WERI-Rb-1 (cell line): ENCODE measurements at places on chromosomes 16 and 17.
A peak's percentile ranks its signal among the peaks of the same experiment; 100 is the strongest.

DNA sequence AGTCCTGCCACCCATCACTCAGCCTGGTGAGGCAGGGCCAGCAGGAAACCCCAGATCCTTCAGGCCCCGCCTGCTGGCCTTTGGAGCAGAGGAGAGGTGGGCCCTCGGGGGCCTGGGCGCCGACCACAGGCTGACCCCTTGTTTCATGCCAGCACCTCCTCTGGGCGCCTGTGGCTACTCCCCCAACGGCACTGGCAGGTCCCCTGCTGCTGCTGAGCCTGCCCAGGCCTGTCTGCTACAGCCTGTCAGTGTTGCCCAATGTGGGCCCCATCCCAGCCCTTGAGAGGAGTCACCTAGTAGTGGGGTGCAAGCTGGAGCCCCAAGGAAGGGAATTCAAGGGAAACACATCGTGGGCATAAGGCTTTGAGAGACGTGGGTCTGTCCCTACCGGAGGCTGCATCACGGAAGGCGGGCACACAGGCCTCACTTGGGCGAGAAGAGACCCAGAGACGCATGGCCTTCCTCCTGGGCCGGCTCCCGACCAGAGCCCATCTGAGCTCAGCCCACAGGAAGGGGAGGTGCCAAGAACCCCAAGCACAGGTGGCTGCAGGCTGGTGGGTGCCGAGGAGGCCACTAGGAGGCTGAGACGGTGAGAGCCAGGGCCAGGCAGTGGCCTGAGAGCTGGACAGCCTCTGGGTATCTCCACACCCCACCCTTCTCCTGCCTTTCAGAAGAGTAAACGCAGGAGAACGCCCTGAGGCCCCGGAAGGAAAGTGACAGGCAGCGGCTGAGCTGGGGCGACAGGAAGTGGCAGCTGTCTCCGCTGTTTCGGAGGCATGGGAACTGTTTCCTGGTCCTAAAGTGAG is 8.0 kb upstream of the FASN start:
- peak; percentile 97 for DNase-seq

DNA sequence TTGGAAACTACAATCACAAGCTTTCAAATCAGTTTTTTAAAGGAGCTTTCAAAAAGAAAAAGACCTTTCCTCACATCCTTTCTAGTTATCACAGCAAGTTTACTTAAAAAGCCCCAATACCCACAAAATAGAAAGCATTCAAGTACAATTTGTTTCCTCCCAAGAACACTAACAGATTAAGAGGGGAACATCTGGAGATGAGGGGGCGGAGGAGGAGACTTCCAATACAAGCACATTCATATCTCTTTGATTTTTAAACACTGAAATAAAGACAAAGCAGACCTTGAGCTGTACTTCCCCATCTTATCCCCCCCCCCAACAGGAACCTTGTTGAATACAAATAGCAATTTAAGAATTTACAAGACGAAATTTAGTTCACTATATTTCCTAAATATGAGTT is 2.0 kb downstream of the YWHAE start:
- no peak for DNase-seq

DNA sequence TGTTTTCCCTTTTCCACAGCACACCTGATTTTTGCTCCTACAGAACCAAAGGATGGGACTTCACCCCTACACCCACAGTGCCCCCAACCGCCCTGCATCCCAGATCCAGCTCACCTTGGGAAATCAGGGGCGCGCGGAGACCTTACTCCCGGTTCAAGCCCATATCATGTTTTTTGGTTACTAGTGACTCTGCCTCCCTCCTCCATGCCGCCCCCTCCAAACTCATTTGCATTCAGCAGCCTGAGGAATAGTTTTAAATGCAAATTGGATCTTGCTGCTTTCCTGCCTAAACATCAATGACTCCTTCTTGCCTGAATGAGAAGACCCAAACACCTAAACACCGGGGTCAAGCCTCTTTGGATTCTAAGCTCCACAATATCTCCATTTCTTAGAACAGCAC is 331.8 kb downstream of the TMEM114 start:
- no peak for DNase-seq

- DNase-seq: peak; percentile 33
Observed at GRCh38 chr17:76384987-76385891, 830 bp downstream of the SPHK1 start.

DNA sequence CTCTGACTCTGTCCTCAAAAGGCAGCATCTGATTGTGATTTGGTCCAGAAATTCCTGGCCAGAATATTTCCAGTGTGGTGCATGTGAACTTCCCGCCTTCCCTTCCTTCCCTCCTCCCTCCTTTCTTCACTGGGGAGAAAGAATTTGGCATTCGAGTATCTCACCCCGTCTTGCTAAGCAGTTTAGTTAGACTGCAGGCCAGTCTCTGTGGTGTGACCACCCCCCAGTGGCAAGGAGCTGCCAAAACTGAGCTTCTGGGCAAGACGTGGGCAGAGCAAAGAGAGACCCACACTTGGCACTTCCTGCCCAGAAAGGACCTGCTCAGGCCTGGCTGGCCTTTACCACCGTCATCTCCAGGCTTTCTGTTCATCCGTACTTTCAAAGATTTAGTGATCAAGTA is 36.4 kb downstream of the SNX20 start:
- peak; percentile 55 for DNase-seq

DNA sequence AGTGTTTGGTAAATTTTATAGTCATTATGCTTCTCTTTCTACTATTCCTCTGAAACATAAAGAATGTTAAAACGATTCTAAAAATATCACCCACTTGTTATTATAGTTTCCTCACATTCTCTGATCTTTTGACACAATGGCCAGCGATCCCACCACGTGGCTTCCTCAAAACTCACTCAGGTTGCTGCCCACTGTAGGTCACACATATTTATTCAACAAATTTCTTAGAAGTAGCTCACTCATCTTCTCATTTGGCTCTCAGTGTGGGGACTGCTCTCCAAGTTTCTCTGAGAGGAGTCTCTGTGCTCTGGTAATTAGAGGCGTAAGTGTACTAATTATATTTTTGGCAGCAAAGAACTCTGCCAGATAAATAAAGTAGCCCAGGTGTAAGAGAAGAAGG is 465.4 kb downstream of the CDH11 start:
- DNase-seq: no peak

DNA sequence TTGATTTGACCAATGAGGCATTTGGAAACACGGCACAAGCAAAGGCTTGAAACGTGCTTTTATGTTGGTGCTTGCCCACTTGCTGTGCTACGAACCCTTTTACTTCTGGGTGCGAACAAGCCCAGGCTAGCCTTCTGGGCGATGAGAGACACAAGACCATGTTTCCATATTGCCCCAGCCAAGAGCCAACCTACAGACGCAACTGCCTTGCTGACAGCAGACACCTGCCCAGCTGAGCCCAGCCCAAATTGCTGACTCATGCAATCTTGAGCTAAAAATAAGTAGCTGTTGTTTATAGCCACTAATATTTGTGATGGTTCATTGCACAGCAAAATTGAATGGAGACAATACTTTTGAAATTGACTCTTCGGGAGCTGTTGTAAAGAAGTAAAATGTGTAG is 464.5 kb downstream of the WWOX start:
- DNase-seq: no peak

GRCh38 chr16:9308850-9309249 is 217.4 kb downstream of the HAPSTR1 start:
- DNase-seq: no peak

GRCh38 chr17:29615048-29615385 is 7.7 kb downstream of the CORO6 start:
- no peak for DNase-seq

GRCh38 chr17:13647543-13648021 is 45.9 kb upstream of the HS3ST3A1 start:
- no peak for DNase-seq

- no peak for DNase-seq
Observed at GRCh38 chr16:55189682-55190636, 134.0 kb upstream of the IRX6 start.

DNA sequence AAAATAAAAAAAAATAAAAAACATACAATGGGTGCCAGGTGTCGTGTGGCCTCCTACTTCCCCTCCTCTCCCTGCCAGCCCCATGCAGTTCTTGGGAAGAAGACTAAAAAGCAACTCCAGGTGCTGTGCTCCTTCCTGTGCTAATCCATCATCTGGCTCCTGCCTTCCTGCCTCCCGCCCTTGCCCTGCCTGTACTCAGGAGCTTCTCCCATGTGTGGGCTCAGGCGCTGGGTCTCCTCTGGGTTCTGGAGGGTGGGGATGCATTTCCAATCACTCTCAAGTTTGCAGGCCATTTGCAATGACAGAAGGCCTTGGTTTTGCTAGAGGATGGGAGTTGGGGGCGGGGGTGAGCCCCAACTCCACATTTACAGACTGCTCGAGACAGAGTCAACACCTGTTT is 122.9 kb downstream of the SDK2 start:
- no peak for DNase-seq

DNA sequence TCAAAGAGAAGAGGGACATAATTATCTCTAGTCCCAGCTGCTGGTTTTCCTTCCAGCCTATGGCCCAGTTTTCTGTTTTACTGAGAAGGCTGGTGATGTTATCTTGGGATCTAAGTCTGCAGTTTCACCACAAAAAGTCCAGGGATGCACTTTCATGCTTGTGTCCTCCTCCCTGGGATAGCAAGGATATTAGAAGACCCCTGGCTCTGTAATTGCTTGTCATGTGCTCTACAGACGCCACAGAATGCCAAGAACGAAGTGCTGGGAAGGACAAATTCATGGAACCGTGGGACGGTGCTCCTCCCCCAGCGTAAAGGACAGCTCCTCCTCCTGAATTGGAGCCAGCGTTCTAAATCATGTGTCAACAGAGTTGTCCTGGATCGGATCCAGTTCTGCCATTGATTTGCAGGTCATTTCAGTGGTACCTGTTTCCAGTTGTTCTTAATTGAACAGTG is 8.6 kb downstream of the MAPT start:
- no peak for DNase-seq

DNA sequence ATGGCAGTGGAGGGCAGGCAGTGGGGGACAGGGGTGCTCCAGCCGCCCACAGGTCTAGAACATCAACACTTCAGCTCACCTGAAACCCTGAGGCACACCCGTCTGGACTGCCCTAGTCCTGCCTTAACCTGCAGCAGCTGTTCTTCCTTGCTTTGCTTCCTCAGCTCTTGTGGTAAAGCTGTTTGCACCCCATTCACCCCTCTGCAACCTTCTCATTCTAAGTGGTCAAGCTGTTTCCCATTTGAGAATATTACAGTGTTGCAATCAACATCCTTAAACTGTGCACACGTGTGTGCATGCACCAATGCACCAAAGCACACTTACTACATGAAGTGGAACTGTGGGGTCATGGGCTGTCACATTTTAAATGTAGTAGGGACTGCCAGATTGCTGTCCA is 32.4 kb downstream of the SCNN1B start:
- DNase-seq: no peak

DNA sequence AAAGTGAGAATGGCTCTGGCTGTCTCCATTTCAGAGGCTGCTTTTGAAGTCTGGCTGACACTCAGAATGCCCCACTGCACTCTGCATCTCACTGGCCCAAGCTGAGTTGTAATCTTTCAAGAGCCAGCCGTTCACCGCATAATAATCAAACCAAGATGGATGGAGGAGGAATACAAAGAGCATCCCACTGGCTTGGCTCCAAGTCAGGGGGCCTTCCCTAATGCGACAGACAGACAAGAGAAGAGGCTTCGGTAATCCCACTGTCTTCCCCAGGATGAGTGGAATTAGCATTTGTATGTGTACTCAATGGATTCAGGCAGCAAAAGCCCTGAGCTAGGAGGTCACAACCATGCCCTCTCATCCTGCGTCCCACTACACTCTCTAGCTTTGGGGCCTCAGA is 68.0 kb downstream of the CBLN1 start:
- peak; percentile 37 for DNase-seq

DNA sequence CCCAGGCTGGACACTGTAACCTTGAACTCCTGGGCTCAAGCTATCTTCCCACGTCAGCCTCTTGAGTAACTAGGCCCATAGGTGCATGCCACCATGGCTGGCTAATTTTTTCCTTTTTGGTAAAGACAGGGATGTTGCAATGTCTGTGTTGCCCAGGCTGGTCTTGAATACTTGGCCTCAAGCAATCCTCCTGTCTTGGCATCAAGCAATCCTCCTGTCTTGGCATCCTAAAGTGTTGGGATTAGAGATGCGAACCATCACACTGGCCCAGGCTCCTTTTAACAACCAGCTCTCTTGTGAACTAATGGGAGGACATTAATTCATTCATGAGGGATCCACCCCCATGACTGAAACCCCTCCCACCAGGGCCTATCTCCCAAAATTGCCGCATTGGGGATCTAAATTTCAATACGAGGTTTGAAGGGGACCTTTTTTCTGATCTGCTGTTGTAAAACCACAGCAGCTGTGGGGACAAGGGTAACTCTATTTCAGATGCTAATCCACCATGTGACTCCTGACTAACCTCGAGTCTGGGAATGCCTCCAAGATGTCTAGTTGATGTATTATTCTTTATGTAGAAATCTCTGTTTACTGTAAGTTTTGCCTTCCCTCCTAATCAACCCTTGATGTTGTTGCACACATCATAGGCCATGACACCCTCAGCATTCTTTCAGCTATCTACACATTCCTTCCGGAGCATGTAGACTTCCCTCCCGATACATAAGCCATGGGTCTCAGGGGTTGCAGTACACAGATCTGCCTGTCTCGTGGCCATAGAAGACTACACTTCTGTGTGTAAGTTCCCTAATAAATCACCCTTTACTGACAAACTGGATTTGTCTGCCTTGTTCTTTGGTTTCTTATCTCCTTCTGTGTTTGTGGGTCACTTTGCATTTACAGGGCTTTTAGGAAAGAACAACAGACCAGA is 37.6 kb downstream of the RNF112 start:
- DNase-seq: no peak

- no peak for DNase-seq
Observed at GRCh38 chr16:11511328-11511727, 75.4 kb downstream of the LITAF start.

DNA sequence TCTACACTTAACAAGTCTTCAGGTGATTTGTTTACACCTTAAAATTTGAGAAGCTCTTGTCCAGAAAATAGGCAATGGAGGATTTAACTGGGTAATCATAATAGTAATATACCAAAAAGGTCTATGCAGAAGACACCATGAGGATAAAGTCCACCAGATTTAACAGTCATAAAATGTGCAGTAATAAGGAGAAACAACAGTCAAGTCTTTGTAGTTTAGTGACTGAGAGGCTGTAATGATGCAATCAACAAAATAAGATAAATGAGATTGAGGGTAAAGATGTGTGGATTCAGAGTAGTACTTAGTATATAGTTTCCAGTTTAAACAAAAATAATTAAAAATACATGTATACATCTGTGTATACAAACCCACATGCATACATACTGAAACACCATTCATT is 91.2 kb downstream of the STXBP4 start:
- no peak for DNase-seq

GRCh38 chr16:29962344-29962994 is 590 bp downstream of the TMEM219 start:
- DNase-seq: no peak

DNA sequence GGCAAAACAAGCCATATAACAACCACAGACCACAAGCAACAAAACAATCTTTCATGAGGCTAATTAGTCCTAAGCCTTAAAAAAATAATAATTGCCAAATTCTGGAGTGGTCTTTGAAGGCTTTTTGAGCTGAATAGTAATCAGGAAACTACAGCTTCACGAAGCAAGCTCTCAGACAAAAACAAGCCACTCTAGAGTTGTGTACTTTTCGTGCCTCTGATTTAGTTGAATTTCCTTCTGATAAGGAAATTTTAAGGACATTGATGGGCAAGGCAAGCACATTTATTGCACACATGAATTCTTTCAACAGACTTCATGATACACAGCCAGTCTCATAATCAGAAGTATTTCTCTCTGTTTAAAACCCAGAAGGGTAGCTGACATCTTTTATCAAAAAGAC is 130.8 kb upstream of the IRX3 start:
- DNase-seq: no peak

GRCh38 chr16:86558355-86559193 is 3.5 kb upstream of the MTHFSD start:
- DNase-seq: no peak
